Activated CD4-positive, CD25-positive, alpha-beta regulatory T cell treated with anti-CD3 and anti-CD28 coated beads, Interleukin-2, amount 50 U/mL, for 72 hours (primary cell): ENCODE measurements at places on chromosomes 3 and 15.

- no peak for DNase-seq
These were observed 224.1 kb upstream of the FEZF2 start for GRCh38 chr3:62597491-62597890.

GRCh38 chr3:175266478-175266877 is 407.3 kb downstream of the NAALADL2 start:
- no peak for DNase-seq

- DNase-seq: no peak
These were observed 88.7 kb upstream of the EPHB3 start for GRCh38 chr3:184472723-184473428.

- DNase-seq: no peak
These were observed 11.3 kb downstream of the LDHAL6B start for GRCh38 chr15:59217876-59218498.

GRCh38 chr3:77158730-77159581 is 119.1 kb downstream of the ROBO2 start:
- no peak for DNase-seq

- no peak for DNase-seq
These were observed 14.7 kb downstream of the PAK2 start for GRCh38 chr3:196754091-196754981.

DNA sequence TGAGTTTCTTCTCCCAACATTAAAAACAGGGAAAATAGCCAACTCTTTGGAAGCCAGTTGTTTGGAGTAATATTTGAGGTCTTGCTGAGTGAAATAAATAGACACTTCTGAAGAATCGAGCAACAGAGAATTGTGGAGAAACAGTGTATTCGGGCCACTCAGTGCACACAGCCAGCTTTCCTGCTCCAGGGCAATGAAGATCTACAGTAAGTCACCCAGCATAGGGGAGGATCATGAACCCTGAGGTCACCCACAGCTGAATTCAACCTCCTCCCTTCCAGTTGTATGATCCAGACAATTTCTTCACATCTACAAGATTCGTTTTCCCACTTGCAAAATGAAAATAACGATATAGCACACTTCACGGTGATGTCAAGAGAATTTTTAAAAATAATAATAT is 161.7 kb upstream of the BCL6 start:
- no peak for DNase-seq

GRCh38 chr15:72797834-72798233 is 14.3 kb upstream of the ADPGK start:
- no peak for DNase-seq
